Colonic mucosa (tissue), 4 donors: ENCODE measurements at places on chromosomes 12 and 14. TPM values are rescaled to one million over a fixed set of nuclear protein-coding genes. Genes with fewer than 3 reads are reported as not detected.

Gene RNASE11
- total RNA-seq, result not detected

Gene FERMT2
- 43.9 TPM for total RNA-seq

DNA sequence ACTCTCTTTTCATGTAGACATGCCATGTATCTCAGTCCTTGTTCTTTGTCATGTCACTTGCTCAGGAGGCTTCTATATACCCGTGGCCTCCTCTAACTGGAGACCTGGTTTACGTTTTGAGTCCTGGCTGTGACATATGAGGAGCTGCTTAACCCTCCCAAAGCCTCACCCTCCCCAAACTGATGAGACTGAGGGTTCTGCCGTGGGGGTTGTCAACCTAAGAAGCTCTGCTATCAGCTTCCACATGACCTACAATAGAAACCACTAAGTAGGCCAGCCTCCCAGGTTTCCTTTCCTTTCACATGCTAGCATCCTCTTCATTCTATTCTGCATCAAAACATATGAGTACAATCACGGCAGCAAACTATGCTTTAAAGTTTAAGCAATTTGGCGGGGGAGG lies 76.8 kb upstream of the WSCD2 start:
- no peak for DNase-seq

- peak; percentile 61 for DNase-seq
These were observed 46.6 kb downstream of the KIF26A start for GRCh38 chr14:104184911-104185499.

Gene IQSEC3
- not detected for total RNA-seq

- DNase-seq, result no peak
These were observed 71.1 kb downstream of the USP15 start for GRCh38 chr12:62331306-62331705.

GRCh38 chr12:20567413-20567812 lies 127.7 kb upstream of the SLCO1C1 start:
- no peak for DNase-seq

- DNase-seq, result no peak
These were observed 17.8 kb downstream of the FOXG1 start for GRCh38 chr14:28784096-28785048.

DNA sequence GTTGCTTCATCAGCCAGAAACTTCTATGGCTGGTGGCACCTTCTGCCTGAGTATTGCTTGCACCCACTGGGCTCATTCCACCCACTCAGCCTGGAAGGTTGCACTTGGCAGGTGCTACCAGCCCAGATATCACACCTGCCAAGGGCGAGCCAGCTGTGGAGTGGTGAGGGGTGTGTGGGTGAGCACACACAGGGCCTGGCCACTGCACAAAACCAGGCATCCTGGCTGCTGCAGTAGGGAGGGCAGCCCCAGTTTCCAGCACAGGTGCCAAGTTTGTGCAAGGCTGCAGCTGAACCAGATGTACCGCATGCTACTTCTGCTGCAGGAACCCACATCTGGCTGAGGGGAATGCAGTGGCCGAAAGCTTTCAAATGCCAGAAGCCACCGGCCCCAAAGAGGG lies 1147.8 kb downstream of the FSCB start:
- no peak for DNase-seq
